Activated naive CD4-positive, alpha-beta T cell treated with anti-CD3 and anti-CD28 coated beads, Interleukin-2, amount 50 U/mL, for 72 hours (primary cell): ENCODE measurements at places on chromosomes 7 and 10.

GRCh38 chr7:159211540-159212182, 67.0 kb upstream of the VIPR2 start:
- DNase-seq = no peak

- no peak for DNase-seq
Measured at GRCh38 chr7:12127455-12127854, 83.6 kb upstream of the TMEM106B start.

GRCh38 chr10:688312-689120, 952 bp downstream of the DIP2C start:
- DNase-seq = no peak

DNA sequence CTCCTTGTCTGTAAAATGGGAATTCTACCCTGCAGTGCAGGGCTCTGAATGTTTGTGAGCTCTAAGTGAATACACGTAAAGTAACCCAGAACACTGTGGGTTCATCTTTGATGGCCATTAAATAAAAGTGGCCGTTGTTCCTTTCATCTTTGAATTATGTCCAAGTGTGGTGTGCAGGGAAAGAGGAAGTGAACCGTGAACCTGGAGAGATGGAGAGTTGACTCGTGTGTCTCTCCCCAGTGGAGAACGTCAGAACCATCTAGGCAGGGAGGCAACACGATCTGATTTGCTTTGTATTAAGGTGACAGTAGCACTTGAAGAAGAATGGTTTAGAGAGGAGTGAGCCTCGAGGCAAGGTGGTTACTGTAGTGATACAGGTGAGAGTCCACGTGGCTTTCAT, 93.5 kb upstream of the GJD4 start:
- DNase-seq = no peak

GRCh38 chr10:95214793-95215192, 20.8 kb downstream of the ACSM6 start:
- no peak for DNase-seq

- no peak for DNase-seq
Measured at GRCh38 chr10:26944261-26944882, 83.6 kb upstream of the ABI1 start.

DNA sequence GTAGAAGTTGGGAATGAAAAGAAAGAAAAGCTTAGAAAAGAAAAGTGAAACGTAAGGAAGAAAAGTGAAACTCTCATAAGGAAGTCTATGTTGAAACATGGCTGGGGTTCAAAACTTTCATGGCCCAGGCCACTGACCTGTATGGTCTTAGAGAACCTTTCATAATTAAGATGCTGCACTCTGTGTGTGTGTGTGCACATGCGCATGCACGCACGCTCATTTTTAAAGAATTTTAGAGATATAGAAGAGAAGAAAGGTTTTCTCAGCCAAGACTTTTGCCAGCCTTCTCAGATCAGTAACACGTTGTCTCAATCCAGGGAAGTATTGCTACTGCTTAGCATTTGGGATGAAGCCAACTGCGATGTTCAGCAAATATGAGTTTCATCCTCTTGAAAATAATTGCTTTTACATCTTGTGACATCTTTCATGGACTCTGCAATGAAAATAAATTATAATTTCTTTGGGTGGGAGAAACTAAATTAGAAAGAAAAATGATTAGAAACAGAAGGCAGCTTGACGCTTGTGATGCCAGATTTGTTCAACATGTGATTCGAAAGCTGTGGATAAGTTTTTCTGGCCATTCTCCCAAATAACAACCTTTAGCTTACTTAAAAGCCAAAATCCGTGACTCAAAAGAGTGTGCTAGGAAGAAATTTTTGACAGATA, 16.2 kb upstream of the SLC26A4 start:
- DNase-seq = no peak

- DNase-seq = no peak
Measured at GRCh38 chr7:18200266-18200665, 172.6 kb upstream of the PRPS1L1 start.

DNA sequence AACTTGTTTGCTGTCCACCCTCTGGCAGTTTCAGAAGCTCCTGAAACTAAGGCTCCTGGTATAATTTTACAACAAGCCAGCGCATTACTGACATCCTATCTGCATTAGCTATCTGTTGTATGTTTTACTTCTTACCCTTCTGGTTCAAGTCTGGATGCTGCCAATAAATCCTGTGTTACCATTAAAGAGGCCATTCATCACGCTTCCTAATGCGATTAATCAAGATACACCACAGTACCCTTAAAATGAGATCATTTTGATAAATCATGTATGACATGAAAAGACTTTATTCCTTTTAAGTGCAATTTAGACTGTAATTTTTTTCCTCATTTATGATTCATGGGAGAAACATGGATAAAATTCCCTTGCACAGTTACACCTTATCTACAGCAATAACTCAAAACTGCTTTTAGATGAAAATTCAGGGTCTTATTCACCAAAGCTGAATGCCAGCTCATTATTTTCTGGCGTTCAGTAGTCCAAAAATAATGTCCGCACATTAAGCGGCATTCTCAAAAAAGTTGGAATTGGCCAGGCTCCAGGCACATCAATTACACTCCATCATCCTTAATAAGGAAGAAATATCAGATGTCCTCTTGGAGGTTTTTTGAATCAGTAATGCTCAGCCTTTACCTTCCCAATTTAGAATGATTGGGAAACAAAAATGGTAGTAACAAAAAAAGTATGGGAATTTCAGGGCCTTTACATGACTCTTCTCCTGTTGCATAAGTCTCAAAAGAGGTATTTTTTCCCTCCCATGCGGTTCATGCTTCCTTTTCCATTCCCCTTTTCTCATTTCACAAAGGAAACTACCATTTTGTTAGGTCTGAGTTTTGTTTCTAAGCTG, 878.5 kb downstream of the LRMDA start:
- no peak for DNase-seq

DNA sequence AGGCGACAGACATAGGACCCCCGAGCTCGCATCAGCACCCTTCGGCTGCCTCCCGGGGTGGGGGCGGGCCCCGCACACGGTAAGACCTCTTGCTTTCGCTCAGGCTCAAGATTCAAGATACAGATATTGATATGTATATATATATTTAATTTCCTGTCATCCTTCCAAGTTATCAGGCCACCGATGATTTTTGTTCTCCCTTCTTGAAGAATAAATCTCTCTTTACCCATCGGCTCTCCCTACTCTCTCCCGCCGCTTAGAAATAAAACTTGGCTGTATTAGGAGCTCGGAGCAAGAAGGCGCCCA, 603 bp downstream of the ADRA2A start:
- DNase-seq = no peak

DNA sequence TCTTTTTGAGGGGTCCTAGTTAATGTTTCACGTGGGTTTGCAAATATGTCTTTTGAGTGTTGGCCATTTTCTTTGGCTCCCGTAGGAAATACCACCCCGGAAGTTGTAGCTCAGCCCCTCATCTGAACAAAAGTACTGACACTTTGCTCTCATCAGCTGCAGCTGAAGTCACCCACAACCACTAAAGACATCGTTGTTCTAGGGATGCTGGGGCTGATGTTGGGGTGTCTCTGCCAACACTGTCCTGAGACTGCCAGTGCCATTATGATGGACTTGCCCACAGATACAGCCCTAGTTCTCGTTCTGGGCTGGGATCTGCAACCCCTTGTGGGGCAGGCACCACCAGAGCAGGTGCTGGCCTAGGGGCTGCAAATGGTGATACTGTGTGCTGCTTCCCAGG, 82.6 kb upstream of the ARHGAP21 start:
- DNase-seq = no peak

GRCh38 chr7:82442492-82443035, 1.0 kb downstream of the CACNA2D1 start:
- peak; percentile 2 for DNase-seq

DNA sequence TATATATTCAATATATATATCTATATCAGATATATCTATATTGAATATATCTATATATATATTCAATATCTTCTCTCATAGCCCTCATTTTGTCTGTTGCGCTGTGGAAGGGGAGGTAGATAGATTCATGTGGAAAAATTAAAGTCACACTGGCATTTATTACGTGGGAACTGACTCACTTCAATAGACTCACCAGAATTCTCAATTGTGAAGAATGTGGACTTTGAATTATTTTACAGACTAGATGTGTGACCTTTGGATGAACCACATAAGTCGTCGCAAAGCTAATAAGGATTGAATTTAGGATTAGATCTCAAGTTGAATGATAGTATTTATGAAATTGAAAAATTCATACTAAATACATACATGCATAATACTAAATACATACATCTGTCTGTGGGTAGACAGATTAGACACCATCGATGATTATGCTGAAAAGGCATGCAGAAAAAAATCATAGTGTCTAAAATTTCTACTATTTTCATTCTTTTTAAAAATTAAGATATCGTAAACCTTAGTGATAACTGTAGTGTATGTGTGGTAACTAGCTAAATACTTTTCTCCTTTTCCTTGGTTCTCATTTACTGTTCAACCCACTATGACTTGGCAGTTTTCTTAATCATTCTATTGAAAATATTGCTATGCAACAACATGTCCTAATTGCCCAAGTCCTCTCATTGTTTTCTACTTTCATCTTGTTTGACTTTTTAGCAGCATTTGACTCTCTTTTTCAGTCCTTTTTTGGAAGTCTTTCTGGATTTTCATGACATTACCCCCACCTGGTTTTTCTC, 61.8 kb upstream of the A1CF start:
- DNase-seq = no peak
